ENCODE measurements at places on chromosomes 6 and 20.

DNA sequence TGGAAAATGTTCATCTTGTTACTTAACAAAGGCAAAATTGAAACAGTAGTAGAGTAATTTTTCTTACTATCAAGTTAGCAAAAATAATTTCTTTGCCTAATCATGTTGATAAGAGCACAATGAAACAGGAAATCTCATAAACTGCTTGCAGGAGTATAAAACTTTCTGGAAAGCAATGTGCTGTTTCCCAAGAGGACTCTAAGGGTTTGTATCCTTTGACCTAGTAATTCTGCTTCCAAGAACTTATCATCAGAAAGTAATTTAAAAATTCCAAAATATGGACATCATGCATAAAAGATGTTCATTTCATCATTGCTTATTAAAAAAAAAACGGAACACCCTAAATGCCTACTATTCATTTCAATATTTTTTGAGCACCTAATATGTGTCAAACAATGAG, 46.1 kb upstream of the TNFAIP3 start:
- DNase-seq = peak; percentile 44

DNA sequence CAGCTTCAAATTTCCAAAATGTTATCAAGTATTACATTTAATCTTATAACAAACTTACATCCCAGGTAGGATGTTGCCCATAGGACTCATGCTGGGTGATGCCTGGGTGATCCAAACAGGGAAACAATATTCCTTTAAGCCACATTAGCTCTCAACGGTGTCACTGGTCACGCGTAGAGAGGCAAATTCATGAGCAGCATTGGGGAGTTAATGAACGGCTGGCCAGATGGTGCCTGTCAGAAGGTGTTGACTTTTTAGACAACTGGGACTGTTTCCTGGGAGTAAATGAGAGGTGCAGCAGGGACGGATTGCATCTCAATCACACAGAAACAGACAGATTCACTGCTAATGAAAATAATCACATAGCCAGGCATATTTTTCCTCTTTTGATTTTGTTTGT, 83.3 kb upstream of the ID4 start:
- DNase-seq = no peak

DNA sequence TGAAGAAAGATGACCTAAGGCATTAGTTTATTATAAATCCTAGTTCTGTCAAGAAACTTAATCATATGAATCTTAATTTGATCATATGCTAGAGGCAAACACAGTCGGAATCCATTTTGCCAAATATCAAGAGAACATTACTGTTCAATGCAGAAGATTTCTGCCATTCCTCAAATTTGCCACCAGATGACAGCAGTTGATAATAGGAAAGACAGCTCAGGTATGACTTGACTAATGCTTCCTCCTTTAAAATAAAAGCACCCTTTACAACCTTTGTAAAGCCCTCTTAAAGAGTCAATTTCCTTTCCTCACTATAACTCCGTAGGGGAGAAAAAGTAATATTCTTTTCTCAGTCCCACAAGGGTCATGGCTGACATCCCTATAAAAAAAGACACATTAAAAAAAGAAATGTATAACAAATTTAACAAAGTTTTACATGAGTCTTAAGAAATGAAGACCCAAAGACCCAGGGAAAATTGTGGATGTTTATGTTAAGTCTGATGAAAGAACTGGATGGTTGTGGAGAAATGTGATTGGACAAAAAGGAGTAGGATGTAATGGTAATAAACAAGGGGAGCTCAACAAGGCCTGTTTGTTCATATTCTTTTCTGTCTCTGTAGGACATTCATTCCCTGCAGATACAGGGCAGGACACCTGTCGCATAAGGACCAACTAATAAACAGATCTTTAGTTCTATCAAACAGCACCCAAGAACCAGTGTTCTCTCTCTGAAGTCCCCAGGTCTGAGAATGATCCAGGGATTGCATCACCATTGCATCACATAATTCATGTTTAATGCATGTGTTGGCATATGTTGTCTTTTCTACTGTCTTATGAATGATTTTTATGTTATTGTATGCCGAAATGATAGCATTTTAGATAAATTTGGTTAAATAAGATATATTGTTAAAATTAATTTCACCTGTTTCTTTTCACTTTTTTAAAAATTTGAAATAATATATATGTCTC, 23.0 kb upstream of the IL17A start:
- peak; percentile 9 for DNase-seq

DNA sequence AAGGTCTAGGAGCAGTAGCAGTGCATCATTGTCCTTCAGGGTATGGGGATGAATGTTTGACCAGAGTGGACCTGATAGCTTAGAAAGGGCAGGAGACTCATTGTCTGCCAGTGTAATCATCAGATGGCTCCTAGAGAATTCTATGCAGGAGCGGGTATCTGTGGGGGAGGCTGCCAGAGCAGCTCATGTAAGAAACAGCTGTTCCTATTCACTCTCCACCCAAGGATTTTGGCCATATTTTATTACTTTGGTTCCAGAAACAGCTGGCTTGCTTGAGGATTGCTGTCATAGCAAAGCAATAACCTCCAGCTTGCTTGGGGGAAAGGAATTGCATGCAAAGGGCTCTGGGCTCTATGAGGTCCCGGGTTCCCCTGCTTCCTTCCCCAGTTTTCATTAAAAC, 44.1 kb downstream of the RALY start:
- no peak for DNase-seq

DNA sequence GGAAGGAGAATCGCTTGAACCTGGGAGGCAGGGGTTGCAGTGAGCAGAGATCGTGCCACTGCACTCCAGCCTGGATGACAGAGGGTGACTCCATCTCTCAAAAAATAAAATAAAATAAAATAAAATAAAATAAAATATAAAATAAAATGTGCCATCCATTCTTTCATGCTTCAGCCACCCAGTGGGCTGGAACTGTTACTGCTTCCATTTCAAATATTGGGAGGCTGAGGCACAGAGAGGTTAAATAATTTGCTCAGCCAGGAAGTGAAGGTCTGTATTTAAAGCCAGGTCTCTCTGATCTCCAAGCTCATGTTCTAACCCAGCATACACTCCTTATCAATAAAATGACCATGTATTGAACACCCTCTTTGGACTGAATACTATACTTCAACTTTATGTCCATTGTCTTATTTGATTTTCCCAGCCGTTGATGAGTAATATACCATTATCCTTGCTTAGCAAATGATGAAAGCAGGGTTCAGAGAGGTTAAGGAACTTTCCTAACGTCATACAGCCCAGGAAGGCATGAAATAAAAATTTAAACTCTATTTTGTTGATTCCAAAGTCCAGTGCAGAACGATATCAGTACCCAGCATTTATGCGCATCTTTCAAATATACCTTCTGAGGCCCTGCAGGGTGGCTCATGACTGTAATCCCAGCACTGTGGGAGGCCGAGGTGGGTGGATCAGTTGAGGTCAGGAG, 25.8 kb upstream of the SLC9A8 start:
- DNase-seq = no peak

DNA sequence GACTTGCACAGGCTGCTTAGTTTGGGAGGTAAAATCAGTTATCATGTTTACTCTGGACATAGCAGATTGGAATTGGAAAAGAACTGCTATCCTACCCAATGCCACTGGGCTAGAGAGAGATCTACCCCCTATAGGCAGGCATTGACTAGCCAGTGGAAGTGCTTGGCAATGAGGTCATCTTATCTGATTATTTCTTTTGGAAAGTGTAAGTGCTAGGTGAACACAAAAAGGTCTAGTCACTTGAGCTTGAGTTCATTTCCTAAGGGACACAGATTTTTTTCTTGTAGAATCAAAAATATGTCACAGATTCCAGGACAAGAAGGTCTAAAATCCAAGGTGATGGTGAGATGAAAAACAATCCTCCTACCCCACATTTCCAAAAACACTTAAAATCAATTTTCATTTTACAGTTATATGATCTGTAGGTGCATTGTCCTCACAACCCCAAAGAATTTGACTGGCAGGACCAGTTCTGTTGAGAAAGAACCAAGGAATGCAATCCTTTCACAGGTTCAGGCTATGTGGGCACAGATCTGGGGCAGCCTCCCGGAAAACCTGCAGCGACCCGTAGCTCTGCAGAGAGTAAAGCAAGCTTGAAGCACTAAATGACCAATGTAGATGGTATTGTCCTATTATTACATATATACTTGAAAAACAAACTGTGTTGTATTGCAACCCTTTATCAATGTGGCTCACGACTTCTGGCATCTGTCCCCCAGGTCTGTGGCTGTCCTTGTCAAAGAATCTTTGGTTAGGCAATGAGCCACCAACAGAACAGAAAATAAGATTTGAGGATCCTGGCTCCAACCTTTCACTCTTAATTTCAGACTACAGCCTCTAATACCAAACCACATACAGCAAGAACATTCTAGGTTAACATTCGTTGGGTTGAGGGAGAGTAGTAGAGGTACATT, 67.3 kb upstream of the ADTRP start:
- no peak for DNase-seq

GRCh38 chr20:1619861-1620444, at the start of gene SIRPB1:
TSS of gene SIRPB1 (minus strand) at chr20:1620009. CDS start at chr20:1619944, 65 bp downstream.
- no peak for DNase-seq

Data from stromal cell of bone marrow (primary cell).